ENCODE measurements at places on chromosomes 11 and 22. TPM values are rescaled to one million over a fixed set of nuclear protein-coding genes. Genes with fewer than 3 reads are reported as not detected.
A peak's percentile ranks its signal among the peaks of the same experiment; 100 is the strongest.

DNA sequence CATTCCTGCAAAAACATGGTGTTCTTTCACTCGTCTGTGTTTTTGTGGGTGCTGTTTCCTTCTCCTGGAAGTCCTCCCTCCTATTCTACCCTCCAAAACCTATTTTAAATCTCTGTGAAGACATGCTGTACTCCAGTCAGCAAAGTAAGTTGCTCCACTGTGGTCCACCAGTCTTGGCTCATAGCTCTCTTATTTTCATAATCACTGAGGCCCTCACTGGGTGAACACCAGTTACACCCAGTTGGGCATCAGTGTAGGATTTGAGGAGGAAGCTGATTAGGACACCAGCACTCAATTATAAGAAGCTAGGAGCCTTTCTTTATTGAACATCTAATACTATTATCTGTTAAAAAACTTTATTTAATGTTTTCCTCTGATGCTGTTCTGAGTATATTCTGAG is 23.9 kb upstream of the EED start:
- no peak for DNase-seq

DNA sequence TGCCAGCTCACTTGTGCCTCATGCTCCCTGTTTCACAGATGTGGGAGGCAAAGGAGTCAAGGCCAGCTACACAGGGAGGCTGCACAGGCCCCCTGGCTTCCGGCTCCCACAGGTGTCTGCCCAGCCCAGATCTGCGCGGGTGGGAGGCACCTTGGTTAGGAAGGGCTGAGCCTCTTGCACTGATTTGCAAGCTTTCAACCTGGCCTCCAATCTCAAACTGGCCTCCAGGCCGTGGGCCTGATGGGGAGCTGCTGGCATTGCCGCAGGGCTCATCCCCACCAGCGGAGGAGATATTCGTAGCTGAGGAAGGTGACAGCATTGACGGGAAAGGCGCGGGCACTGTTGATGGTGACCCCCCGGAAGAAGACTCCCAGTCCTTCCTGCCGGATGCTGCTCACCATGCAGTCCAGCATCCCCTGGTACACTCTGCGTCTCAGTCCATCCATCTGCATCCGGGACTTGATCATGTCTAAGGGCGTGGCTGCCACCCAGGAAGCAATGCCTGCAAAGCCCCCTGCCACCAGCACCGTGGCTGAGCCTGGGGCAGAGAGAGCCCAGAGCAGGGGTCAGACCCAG is 6.2 kb downstream of the SLC25A45 start:
- DNase-seq: no peak

DNA sequence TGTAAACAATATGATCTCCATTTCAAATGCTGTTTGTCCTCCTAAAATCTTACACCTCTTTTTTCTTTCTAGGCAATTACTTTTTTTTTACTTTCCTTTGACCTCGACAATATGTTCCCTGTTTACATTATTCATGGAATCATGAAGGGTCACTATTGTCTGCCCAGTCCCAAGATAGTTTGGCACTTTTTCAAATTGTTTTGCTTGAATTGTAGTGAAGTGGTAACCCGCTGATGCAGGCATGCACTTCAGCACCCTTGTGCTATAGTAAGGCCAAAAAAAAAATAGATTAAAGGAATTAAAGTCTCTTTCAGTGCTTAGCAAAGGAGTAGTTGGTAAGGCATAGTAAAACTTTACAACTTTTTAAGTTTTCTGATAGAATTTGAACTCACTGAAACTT is 90.9 kb downstream of the PAX6 start:
- DNase-seq: peak; percentile 33

DNA sequence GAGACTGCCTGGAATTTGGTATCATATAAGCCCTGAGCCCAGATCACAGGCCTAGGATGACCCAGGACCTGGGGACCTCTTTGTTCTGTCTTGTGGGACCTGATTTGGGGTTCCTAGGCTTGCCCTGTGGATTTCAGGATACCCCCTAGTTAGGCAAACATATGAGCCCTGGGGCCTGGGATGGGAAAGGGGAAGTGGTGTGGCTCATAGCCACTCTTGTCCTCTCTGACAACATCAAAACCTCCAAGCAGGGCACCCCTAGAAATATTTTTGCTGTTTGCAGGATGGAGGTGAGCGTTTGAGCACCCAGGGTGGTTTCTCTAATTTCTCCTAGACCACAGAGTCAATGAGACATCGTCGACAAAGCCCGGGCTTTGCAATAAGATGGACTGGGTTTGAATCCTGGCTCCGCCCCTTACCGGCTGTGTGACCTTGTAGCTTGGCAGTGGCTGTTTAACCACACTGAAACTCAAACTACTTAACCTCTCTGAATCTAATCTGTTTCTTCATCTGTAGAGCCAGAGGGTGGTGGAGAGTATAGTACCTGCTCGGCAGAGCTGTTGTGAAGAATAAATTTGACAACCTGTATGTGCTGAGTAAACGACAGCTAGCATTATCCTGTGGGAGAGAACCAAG is 5.3 kb upstream of the LRRC10B start:
- DNase-seq: no peak

DNA sequence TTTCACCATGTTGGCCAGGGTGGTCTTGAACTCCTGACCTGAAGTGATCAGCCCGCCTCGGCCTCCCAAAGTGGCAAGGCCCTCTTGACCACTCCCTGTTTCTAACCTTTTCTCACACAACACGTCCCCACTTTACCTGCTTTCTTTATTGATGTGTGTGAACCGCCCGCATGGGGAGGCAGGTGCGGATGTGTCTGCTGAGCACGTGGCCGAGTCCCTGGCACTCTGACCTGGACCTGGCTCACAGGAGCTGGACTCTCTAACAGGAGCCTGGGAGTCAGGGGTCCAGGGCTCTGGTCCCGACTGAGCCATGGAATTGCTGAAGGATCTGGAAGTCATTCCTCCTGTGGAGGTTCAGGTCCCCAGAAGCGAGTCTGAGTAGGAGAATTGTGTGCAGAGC is 40.0 kb downstream of the C11orf96 start:
- DNase-seq: no peak

DNA sequence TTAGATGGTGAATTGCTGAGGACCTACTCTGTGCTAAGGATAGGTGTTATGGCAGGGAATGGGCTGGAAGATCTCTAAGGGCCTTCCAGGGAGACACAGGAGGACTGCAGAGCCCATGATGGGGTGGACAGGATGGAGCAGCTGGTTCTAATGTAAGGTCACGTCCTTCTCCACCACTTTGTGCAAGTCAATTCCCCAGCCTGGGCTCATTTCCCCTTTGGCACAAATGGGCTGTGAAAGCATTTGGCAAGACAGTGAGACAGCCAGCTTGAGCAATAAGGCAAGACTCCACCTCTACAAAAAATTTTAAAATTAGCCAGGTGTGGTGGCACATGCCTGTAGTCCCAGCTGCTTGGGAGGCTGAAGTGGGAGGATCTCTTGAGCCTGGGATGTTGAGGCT is 81.4 kb upstream of the THY1 start:
- DNase-seq: no peak

- DNase-seq: no peak
These were observed 19.2 kb upstream of the GALNT18 start for GRCh38 chr11:11640996-11641395.

Gene TREH
- not detected for total RNA-seq

Gene CCDC116
- total RNA-seq: 0.45 TPM

Gene TSG101
- 62.7 TPM for total RNA-seq

Gene CBLIF
- not detected for total RNA-seq

Gene DERL3
- 1.3 TPM for total RNA-seq

Gene XKR3
- not detected for total RNA-seq

Gene SCGB1D2
- total RNA-seq: not detected

Gene OR52B4
- total RNA-seq: not detected
